CD4-positive, alpha-beta T cell treated with Interleukin-2 at 100 ng/mL for 4 hours (primary cell): ENCODE measurements at places on chromosomes 1 and 21.

GRCh38 chr1:29831500-29832117, 595.3 kb downstream of the PTPRU start:
- DNase-seq, result no peak

DNA sequence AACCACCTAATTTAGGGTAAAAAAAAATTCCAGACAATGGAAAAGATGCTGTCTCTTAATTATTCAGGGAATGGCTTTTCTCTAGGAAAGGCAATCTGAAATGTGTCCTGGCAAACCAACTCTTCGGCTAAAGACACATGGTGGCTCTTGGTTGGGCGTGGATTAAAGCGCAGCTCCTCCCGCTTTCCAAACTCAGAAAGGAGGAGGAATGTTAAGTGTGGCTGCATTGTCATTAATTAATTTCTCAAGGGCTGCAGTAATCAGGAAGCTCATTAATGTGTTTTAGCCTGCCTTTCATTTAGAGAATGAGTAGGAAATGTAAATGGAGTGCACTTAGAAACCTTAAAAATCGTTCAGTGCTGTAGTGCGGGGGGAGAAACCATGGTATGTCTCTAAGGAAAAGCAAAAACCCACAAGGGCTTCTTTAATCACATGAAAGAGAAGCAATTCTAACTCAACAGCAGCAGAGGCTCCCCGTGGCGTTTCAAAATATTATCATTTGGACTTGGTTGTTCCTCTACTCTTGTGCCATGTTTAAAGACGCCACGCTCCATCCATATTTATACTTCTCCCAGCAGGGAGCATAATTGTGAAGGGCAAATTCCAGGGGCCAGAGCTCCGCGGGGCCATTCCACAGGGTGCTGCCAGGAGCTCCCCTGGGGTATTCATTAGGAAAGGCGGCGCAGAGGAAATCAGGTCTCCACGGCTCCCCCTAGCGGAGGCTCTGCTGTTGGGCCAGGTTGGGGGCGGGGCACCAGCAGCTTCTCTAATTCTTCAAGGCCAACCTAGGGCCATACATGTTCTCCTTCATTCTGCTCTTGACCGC, 91.9 kb upstream of the SSX2IP start:
- DNase-seq, result peak; percentile 78

DNA sequence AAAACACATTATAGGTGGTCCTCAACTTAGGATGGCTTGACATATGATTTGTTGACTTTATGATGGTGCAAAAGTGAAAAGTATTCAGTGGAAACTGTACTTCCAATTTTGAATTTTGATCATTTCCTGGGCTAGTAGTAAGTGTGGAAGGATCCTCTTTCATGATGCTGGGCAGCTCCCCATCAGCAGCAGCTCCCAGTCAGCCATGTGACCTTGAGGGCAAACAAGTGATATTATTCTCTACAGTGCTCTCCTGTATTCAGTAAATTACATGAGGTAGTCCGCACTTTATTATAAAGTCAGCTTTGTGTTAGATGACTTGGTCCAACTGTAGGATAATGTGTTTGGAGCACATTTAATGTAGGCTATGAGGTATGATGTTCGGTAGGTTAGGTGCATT, 36.4 kb downstream of the SLC22A15 start:
- DNase-seq, result no peak

DNA sequence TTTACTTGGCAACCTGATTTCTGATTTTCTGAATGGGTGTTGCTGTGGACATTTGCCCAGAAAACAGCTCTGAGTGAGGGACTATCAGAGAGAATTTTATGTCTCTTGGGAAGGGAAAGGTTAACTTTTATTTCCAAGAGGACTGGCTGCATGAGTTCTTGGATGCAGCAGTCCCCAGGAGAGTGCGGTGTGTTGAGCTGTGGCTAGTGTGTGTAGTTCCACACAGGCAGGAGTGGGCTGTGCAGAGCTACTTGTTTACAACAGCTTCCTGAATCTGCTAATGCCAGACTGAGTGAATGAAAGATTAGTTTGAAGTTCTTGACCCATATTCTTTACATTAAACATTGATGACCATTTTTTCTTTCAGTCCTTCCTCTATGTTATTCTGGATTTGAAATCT, 41.0 kb upstream of the APOBEC4 start:
- DNase-seq, result no peak

GRCh38 chr1:245407983-245408382, 253.2 kb downstream of the KIF26B start:
- DNase-seq, result no peak

- no peak for DNase-seq
These were observed 1.5 kb downstream of the KIF1B start for GRCh38 chr1:10211805-10212410.

DNA sequence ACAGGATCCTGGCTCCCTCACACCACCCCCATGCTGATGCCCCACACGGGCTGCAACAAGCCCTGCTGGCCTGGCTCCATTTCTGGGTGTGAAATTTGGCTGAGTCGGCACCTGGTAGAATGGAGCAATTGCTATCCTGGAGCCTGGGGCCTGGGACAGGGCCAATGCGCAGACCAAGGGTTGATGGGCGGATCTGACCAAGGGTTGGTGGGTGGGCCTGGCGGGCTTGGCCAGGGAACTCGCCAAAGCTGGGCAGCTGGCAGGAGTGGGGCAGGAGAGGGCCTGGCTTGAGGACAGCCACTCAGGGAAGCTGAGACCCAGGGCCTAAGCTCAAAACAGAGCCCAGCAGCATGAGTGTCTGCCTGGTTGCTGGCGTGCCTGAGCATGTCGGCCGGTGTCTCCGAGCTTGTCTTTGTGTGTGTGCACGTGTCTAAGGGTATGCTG, 70.9 kb upstream of the POU3F1 start:
- DNase-seq, result no peak

- no peak for DNase-seq
These were observed 46.9 kb upstream of the NADK start for GRCh38 chr1:1825217-1825616.

GRCh38 chr1:10803971-10804820, 7.8 kb upstream of the CASZ1 start:
- no peak for DNase-seq

GRCh38 chr1:24793447-24794129, 48.3 kb downstream of the CLIC4 start:
- DNase-seq, result no peak

GRCh38 chr1:208347191-208347590, 103.0 kb upstream of the PLXNA2 start:
- no peak for DNase-seq

GRCh38 chr1:151197863-151198253, 494 bp upstream of the PIP5K1A start:
- DNase-seq, result no peak

- no peak for DNase-seq
These were observed 30.5 kb downstream of the PIGK start for GRCh38 chr1:77188770-77189169.

DNA sequence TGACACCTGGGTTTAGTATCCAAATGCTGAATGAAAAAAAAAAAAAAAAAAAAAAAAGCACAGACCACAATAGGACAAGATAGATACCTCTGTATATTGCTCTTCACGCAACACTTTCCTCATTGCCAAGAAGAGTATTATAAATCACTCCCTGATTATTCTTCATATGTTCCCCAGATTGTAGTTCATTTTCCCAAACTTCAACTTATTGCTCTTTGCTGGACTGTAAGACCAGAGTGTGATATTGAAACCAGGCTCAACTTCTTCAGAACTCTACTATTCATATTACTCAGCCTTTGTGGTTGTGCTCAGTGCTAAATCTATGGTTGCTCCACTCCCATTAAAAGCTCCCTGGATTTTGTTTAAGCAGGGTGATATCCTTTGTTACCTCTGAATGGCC, 180.4 kb downstream of the NTMT2 start:
- DNase-seq, result no peak

GRCh38 chr1:44366371-44366975, 11.4 kb upstream of the ERI3 start:
- DNase-seq, result no peak

DNA sequence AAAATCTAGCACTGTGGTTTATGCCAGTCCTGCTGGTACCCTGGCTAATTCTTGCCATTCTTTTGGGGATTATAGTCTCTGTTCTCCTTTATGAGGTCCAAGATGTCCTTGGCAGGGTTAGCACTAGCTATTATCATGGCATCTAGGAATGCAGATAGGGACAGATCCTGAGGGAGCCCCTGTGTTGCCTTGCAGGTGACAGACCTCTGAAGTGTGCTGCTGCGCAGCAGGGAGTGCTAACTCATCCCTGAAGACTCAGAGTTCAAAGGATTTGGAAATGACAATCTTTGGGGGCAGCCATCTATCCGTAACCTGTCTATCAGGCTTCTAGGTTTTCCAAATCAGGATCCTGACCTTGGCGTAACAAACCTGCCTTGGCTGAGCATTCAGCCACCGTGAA, 16.3 kb downstream of the ZFYVE9 start:
- no peak for DNase-seq
